ENCODE measurements at places on chromosomes 3 and 15.

DNA sequence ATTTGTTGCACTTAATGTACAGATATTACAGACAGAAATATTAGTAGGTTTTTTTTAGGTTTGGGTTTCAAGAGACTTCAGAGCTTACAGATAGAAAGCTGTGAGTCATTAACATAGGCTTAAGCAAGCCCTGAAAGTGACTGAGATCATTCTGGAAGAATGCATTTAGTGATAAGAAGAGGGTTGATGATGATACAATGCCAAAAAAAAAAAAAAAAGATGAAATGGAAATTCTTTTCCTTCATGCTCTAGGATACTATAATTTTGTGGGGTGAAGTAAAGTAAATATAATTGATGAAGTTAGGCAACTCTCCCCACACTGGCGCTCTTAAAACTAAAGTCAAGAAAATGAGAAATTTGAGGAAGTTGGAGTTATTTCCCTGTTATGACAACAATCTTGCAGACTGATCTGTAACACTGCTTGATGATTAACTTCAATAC, 169.4 kb upstream of the ZNF385D start:
- no peak for DNase-seq

DNA sequence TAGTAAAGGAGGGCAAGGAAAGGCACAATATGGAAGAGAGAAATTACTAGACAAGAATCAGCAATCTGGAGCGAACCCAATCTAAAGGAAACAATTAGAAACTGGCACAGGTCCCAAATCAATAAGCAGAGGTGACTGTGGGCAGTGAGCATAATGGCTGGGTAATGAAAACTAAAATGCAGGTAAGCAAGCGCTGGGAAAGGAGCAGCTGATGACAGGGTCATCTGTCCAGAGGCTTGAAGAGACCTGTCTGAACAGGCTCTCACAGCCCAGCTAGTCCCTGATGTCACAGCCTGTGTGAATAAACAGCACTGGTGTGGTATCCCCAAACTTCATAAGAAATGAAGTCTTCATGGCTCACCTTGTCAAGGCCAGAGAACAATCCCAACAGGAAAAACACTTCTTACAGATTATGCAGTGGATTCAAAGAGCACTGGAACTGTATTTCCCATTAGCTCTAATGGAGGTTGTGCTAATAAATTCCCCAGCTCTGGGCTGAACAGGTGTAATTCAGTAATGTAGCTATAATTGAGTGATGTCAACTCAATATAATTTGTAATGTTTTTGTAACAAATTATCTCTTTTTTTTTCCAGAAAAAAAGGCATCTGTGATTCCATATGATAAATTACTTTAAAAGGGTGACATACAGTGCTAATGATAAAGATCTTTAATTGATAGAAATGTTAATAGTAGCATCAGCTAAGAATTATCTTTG, 197.3 kb downstream of the FHIT start:
- DNase-seq: no peak

- no peak for DNase-seq
Measured at GRCh38 chr3:97291901-97292300, 472.7 kb upstream of the ARL6 start.

DNA sequence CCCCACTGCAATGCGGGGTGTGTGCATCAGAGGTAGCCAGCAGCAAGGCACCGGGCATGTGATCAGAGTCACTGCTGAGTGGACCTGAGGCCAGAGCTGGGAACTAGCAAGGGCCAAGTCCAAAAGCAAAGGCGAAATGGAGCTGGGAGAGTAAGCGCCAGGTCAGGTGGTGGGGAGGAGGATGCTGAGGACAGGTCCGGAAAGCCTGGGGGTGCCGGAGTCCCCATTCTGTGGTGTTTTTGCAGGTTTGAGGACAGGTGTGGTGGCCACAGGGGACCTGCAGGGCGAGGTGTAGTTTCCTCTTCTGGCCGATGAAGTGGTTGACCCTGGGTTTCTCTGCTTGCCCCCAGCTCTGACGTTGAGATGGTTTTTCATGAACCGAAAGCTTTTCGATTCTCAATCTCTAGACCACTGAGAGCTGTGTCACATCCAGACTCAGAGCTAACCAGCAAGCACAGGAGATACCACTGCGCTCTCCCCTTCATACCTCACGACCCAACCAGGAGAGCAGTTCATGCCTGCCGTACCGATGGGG, 35.0 kb upstream of the HES1 start:
- DNase-seq: no peak

- DNase-seq: no peak
Measured at GRCh38 chr3:21294768-21295167, 456.2 kb downstream of the ZNF385D start.
